ENCODE measurements at places on chromosomes 3 and 15.
A peak's percentile ranks its signal among the peaks of the same experiment; 100 is the strongest.

DNA sequence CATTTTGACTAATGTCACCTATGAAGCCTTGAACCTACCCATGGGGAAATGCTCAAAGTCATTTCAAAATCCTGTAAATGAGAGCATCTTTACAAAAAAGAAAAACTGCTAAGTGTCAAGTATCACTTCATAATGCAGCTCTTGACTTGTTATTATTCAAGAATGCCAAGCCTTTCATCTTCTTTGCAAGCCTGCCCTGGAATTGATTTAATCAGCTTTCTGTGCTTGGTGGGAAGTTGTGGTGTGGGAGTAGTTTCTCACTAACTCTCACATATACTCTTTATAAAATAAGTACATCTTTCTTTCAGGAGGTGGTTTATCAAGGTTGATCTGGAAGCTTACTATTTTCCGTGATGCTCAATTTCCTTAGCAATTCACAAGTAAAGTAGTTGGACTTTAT is 43.6 kb downstream of the RYR3 start:
- DNase-seq, result no peak

DNA sequence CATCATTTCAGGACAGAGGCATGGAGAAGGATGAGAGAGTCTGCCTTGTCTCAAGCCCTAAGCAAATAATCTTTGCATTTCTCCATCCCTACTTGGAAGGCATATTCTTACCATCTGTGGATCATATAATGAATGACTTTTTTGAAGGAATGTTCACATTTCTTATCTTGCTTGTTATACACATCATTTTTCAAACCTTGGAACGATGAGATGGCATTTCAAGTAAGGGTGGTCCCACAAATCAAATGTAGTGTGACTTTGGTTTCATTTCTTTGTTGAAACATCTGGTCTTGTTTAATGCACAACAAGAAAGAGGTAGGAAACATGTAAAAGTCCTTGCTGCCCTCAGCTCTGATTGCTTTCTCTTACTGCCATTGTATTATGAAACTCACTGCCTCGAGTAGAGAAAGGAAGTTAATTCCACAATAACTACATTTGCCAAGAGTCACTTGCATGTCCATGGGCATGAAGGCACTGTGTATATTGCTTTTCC is 32.1 kb downstream of the RBMS3 start:
- no peak for DNase-seq

GRCh38 chr3:69906351-69906966 is 93.1 kb upstream of the SAMMSON start:
- no peak for DNase-seq

DNA sequence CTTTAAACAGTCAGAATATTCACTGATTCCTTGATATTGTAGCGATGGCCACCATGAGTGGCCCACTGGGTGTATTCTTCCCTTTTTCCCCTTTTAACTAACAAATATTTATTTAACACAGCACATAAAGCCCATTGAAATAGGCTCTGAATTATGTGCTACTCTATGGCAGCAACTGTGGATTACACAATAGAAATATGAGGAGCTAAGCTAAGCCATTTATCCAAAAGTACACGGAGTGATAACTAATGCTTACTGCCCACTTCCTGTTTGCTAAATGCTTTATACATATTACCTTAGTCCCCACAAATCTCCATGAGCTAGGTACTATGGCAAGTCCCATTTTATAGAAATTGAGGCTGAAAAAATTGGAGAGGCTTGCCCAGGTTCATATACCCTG is 17.9 kb downstream of the ILDR1 start:
- no peak for DNase-seq

DNA sequence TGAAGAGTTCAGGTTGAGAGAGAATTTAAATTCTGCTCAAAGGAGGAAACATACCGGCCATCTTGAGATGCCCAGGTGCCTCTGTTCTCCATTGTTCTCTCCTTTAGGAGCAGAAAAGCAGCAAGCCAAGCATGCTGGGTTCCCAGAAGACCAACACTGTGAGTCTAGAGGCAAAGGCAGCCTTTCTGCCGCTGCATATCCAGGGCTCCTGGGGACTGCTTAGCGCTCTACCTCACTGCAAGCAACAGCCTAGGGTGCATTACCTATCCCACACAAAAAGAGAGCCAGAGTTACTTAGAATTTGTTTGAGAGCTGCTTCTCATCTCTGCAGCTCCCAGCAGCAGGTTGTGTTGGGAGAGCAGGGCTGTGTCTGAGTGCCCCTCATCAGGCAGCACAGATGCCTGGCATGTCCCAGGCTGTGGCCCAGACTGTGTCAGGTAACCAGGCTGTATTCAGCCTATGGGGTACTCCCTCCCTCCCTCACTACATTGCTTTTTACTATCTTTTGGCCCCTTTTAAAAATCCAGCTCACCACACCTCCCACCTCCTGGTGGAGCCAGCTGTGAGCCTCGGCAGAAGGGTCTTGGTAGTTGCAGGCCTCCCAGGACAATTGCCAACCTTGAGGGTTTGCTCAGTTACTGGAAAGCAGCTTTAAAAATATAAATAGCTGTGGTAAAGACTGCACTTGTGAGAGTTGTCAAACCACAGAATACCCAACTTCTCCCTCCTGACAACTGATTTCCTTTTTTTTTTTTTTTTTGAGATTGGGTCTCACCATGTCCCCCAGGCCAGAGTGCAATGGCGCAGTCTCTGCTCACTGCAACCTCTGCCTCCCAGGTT is 30.2 kb downstream of the BCL2L10 start:
- DNase-seq, result no peak

DNA sequence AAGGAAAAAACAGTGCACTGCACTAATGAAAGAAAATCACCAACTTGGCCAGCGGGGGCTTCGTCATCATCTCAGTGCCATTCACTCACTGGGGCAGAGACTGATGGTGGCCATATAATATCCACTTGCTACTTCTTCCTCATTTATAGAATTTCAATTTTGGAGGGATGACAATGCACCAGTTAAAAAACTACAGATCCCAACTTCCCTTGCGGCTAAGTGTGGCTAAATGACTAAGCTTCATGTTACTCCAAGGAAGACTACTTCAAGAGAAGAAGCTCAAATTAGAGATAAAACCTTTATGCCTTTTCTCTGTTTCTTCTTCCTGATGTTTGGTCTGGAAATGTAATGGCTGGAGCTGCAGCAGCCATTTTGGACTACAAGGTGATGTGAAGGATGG is 38.8 kb downstream of the NGLY1 start:
- no peak for DNase-seq

GRCh38 chr3:27160146-27160545 is 209.0 kb downstream of the NEK10 start:
- no peak for DNase-seq

GRCh38 chr3:56702490-56703315 is 19.6 kb upstream of the TASOR start:
- DNase-seq, result peak; percentile 32

- no peak for DNase-seq
Observed at GRCh38 chr3:124041553-124041952, 49.6 kb upstream of the ROPN1 start.

GRCh38 chr15:39511916-39512260 is 69.0 kb upstream of the THBS1 start:
- DNase-seq, result no peak

- no peak for DNase-seq
Observed at GRCh38 chr15:77603611-77604336, 28.9 kb downstream of the LINGO1 start.

GRCh38 chr3:121803771-121804320 is 31.0 kb downstream of the IQCB1 start:
- no peak for DNase-seq

DNA sequence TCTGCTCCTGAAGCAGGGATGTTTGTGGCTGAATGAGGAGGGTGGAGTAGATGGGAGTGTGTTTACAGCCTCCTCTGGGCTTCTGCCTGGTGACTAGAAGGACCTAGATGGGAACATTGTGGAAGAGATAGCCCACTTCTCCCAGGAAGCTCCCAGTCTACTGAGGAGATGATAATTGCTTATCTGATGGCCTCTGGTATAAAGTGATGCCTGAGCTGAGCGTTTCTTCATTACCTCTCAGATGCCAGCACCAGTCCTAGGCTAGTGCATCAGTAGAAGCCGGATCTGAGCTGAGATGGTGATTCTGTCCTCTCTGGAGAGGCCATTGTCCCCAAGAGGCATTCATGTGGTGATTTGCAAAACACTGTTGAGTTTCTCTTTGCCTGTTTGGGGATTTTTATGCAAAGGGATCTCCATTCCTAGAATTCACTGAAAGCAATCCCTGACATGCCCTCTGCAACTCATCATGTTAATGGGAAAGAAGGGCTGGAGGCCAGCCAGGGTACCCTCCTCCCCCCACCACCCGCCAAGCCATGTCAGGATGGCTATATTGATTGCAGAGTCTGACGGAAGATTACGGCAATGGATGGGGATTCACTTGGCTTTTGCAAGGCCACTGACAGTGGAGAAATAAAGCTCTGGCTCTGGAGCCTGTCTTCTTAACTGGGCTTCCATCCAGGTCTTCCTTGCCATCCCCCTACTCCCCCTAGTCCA is 166.4 kb upstream of the ROPN1 start:
- no peak for DNase-seq

DNA sequence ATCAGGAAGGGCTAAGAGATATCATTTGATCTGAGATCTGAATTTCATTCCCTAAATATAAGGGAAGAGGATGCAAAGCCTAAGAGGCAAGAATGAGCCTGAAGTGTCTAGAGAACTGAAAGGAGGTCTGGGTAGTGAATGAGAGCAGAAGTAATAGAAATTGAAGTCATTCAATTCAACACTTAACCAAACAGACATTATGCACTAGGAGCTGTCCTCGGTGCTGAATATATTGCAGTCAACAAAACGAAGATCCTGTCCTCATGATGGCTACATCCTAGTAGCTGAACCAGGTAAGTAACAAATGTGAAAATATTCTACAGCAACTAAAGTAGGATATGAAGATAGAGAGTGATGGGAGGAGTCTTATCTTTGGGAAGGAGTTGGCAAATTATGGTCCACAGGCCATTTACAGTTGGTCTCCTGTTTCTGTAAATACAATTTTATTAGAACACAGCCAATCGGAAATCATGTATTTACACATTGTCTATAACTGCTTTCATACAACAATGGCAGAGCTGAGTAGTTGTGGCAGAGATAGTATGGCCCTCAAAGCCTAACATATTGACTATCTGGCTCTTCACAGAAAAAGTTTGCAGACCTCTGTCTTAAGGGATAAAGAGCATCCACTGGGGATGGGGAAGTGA is 192.9 kb upstream of the CADPS start:
- DNase-seq, result no peak

DNA sequence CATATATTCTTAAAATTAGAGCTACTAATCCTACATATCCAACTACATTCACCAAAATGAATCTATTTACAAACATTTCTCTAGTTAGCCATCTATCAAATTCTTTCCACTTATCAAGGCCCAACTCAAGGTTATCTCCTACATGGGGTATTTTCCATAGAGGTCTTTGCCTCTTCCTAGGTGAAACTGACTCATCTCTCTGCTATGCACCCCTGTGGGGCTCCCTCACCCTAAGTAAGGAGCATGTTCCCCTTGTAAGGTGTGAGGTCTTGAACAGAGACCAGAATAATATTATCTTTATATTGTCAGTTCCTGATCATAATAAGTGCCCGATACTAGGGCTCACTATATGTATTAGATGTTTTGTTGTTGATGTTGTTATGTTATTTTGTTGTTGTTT is 74.6 kb upstream of the TSC22D2 start:
- no peak for DNase-seq

- DNase-seq, result no peak
Observed at GRCh38 chr3:30440880-30441279, 165.5 kb upstream of the TGFBR2 start.

- no peak for DNase-seq
Observed at GRCh38 chr3:36919439-36920160, 25.3 kb downstream of the TRANK1 start.

- no peak for DNase-seq
Observed at GRCh38 chr3:150376001-150376848, 31.9 kb upstream of the TSC22D2 start.

DNA sequence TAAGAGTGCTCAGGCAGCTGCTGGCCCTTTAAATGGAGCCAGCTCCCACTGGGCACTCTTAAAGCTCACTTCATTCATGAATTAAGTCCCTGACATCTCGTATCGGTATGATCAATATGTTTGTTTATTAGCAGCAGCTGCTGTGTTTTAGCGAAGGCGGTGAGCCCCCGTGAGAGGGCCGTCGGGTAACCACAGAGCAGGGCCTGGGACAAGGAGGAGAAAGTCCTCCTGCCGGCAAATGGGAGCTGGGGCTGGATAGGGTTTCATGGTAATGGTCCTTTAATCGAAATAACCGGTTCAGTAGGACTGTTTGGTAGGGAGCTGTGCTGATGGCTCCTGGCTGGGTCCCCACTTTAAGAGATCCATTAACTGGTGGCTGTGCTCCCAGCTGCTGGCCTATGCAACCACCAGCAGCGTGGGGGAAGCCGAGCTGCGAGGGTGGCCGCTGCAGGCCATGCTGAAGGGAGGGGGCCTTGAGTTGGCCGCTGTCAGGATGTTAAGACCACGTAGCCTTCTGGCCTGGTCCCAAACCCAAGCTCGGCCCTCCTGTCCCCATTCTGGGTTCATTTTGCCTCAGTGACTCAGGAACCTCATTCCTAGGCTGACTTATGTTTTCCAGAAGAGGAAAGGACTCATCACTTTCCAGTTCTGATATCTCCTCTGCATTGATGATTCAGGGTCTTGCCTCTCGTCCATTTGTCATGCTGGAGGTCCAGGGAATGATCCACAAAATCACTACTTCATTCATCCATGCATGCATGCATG is 67.6 kb upstream of the NTRK3 start:
- DNase-seq, result no peak

DNA sequence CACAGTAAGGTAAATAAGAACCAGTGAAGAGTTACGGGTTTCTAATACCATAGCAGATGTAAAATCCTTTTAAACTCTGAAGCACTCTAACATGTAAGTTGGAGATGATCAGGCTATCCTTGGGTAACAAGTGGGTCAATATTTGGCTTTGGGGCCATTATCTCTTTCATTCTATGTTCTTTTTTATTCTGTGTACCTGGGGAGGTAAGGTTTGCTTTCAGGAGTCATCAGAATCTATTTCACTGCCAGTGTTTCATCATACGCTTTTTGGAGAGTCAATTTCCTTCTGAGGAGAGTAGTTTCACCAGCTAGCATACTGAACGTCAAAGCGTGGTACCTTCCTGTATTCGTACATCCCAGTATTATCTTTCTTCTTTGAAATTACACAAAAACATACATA is 166.5 kb downstream of the GMNC start:
- no peak for DNase-seq

DNA sequence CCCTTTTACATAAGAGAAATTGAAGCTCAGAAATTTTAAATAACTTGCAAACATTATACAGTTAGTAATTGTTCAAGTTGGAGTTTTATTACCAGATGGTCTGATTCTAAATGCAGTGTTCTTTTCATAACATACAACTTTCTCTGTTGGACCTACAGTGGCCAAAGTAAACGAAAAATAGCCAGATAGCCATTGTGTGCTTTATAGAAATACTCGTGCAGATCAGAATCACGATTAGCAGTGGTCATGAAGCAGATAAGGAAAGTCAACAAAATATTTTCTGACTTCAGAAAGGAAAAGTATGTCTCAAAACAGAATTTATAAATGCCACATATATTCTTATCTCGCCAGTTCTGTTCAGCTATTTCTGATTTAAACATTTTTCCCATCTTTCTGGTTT is 436.9 kb downstream of the CNTN6 start:
- no peak for DNase-seq

GRCh38 chr3:183545708-183546107 is 9.8 kb downstream of the KLHL6 start:
- DNase-seq, result no peak

Data from memory B cell (primary cell).